ENCODE measurements at places on chromosomes 2 and 18.

GRCh38 chr2:176079831-176080539, 3.8 kb downstream of the EVX2 start:
- DNase-seq = no peak

DNA sequence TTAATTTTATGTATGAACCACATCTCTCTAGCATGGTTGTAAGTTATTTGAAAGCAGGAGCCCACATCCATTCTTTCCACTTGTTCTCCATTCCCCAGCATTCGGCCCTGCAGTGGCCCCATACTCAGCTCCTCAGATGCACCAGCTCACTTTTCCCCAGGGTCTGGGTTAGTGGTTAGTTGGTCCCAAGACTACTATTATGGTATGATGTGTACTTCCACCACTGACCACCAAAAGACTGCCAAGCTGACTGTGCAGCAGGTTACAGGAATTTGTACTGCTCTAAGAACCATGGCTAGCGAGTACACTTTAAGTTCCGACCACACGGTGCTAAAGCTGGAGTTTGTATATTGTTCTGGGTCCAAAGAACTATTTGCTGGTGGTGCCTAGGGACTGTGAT, 413.6 kb upstream of the TCF4 start:
- DNase-seq = no peak

GRCh38 chr2:65374575-65374974, 57.8 kb downstream of the SPRED2 start:
- DNase-seq = no peak

- no peak for DNase-seq
Measured at GRCh38 chr2:214796911-214797310, 12.6 kb downstream of the BARD1 start.

DNA sequence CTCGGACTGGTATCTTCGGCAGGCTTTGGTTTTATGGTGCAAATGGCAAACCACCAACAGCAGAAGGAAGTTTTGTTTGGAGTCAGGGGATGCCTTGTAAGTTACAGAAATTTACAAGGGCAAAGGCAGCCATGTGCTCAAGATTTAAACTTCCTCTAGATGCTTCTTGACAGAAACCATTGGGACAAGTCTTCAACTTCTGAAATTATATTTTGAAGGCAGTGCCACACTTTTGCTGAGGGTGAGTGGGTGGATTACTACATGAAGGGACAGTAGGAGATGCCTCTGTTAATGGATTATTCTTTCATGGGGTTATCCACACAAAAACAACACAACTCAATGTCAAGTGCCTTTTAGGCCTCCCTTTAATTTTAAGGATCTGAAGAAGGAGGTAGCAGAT, 97.9 kb downstream of the VAPA start:
- DNase-seq = no peak

DNA sequence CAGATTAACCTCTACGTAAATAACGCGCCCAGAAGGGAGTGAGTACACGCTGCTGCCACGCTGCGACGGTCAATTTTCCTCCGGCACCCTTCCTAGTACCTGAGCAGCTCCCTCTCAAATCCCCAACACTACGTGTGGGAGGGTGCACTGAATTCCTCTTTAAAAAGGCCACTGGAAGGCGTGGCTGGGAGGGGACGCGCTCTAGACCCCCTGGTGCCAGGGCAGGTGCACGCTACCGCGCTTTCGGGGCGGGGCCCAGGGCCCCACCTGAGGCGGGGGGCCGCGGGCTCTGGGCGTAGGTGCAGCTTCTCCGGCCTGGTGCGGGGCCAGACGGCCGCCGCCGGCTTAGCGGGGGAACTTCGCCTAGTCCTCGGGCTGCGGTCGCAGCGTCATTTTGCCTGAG, 668 bp upstream of the ANKRD12 start:
- DNase-seq = no peak

Measured in head of caudate nucleus (tissue), 42 donors.